ENCODE measurements at places on chromosomes 12 and 14.

- no peak for DNase-seq
Measured at GRCh38 chr14:36724162-36724561, 62.5 kb downstream of the PAX9 start.

DNA sequence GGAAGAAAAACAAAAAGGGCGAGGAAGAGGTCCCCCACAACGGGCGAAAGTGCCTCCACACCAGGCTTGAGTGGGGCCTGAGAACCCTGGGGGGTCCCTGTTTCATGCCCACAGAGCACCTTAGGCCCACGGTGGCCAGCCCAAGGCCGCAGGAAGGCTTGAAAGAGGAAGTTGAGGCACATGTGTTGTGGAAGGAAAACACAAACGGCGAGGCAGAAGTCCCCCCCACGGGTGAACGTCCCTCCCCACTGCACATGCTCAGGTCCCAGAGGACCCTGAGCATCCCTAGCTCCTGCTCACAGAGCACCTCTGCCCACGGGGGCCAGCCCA, 371.5 kb downstream of the ALG10 start:
- DNase-seq: no peak

GRCh38 chr14:66624336-66624937, 116.5 kb downstream of the GPHN start:
- peak; percentile 23 for DNase-seq

DNA sequence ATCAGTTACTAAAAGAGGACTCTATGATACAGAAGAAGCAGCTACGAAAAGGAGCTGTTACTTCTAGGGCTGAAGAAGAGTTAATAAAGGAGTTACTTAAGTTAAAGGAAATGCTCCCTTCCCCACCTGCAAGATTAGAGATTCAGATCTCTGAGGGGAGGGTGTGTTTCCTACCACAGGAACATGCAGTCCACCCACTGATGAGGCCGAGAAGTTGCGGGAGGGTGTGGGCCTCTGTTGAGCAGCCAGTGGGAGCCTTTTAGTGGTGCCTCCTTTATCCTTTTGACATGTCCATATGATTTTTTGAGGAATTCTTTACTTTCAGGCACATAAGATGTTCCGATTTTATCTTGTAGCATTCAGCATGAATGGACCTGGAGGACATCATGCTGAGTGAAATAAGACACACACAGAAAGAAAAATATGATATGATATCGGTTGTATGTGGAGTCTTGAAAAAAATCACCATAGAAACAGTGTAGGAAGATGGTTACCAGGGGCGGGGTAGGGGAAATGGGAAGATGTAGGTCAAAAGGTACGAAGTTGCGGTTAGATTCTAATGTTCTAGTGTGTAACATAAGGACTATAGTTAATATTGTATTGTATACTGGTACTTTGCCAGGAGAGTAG, 4.4 kb upstream of the M6PR start:
- peak; percentile 32 for DNase-seq

DNA sequence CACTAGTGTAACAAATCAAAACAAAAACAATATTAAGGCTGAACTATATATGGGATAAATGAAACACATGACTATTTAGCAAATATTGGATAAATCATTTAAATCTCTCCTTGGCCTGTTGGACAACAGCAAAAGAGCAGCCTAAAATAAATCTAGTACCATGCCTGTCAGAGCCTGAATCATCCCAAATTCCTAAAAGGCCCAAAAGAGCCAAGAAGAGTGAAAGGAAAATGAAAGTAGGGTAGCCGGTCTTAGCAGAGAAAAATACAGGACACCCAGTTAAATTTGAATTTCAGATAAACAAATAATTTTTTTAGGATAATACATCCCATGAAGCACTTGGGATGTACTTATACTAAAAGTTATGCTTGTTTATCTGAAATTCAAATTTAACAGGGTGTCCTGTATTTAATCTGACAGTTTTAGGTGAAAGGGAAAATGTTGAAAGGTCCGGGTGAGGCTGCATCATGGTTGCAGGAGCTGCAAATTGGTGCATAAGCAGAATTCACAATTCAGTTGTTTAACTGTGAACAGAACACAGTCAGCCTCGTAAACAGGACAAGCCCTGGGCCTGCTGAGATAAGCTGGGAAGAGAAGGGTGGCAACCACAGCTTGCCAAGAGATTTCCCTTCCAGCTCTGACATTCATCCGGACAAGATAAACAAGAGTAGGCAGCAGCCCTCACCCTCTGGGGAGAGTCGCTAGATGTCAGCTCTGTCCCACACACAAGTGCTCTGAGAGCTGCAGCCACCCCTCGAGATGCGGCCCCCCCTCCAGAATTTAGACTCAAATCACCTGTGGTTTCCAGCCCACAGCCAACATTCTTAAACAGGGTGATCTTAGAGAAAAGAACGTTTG, 30.3 kb downstream of the DMAC2L start:
- DNase-seq: no peak

GRCh38 chr14:22981876-22982476, 375 bp downstream of the AJUBA start:
- DNase-seq: no peak

- no peak for DNase-seq
Measured at GRCh38 chr12:64568298-64568697, 42.0 kb upstream of the RASSF3 start.

DNA sequence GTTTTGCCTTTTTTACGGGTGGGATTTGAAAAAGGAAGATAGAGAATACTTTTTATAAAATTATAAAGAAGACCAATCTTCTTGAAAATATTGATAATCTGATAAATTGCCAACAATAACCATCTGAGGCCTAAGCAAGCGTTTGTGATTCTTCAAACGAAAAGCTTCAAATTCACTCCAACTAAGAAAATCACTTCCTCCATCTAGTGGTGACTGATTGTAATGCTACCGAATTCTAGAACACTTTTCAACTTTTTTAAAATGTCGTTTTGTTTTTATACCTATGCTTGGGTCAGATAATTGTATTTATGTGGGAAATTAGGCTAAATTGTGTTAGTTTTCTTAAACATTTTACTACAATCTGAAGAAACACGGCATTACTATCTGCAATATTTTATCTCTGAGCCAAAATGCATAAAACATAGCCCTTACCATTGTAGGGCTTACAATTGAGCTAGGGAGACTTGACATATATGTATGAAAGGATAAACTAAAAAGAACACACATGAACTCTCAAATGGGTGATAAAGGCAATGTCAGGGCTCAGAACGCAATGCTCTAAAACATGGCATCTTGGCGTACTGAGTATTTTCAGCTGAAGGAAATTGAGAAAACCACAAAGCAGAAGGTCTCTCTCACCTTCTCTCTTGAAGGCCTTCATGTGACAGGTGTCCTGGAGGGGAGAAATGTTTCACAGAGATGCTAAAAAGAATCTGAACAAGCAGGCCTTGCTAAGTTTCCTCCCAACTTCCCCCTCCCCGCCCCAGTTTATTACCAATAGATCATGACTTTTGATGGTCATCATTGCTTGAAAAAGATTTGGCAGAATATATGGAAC, 36.8 kb upstream of the G2E3 start:
- no peak for DNase-seq

- DNase-seq: no peak
Measured at GRCh38 chr14:94998685-94999084, 158.6 kb downstream of the DICER1 start.

DNA sequence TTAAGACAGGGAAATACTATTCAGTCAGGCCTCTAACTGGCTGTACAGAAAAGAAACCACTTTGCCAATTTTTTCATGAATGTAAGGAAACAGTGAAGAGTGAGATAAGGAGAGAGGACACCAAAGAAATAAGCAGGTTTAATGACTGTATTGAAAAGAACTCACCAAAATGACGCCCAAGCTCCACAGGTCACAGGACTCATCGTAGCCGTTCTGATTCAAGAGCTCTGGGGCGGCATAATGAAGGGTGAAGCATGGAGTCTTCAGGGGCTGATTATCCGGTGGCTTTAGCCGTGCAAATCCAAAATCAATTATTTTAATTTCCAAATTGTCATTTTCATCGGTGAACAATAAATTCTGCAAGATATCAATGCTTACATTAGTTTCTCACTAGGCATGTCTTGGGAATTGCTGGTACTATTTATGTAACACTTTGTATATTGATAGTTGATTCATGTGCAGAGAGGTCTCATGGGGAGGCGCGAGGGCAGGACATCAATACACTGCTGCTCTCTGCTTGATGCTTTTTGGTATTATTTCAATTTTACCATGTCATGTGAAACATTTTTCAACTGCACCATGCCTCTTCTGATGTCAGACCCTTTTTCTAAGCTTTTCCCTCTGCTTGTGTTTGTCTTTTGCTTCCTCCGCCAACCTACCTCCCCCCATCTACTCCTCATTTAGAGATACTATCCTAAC, 74.2 kb upstream of the TTC7B start:
- no peak for DNase-seq

GRCh38 chr12:68766646-68767045, 20.7 kb downstream of the SLC35E3 start:
- DNase-seq: no peak

- no peak for DNase-seq
Measured at GRCh38 chr12:89348894-89349699, 3.2 kb downstream of the DUSP6 start.

DNA sequence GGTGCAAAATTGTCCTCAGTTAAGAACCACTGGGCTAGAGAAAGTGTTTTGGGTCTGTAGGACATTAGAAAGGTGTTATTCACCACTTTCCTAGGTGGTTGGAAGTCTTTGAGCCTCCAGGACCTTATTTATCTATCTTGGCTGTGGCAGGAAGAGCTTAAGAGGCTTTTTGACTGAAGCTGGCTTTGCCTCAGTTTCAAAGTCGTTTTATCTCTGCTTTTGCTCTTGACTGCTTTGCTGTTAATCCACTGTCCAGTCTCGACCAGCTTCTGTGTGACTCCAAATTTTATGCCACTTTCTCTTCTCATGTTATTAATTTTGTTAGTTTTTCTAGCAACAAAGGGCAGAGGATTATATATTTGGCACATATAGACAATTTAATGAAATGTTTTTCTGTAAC, 60.3 kb downstream of the PPHLN1 start:
- DNase-seq: no peak

DNA sequence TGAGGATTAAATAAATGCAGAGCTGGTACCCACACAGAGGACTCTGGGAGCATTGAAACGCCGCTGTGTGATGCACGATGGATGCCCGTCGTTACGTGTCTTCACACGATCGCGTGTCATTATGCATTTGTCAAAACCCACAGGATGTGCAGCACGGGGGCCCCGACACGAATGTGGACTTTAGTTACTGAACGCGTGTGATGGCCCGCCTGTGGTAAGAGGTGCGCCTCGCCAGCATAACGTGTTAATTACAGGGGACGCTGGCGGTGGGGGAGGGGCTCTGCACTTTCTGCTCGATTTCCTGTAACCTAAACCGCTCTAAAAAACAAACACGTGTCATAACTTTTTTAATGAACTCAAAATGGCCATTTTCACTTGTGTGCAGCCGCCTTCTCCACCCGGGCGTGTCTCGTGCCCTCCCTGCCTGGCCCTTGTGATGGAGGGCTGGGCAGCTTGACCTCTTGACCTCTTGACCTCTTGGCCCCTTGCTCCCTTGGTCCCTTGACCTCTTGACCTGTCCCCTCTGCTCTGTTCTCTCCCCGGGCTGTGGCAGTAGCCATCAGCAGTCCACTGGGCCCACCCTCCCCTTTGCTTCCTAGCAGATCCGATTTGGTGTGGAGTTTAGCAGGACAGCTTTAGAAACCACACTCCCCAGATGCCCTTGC, 33.7 kb upstream of the GALNT9 start:
- no peak for DNase-seq

DNA sequence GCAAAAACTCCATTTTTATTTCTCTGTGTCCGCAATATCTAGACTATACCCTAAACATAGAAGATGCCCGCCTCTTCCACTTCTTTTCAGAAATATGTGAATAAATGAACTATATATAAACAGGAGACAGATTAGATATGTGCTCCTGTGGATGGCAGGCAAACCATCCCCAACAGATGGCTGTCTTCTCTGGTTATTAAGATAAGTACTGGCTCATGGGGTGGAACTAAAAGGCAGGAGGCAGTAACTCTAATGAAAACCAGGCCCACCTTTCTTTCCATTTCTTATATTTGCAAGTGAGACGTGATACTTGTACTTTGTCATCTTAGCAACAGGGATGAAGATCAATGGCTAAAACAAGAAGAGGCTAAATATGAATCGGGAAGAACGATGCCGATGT, 20.2 kb downstream of the E2F7 start:
- DNase-seq: no peak
